ENCODE measurements at places on chromosomes 12 and 14.

- DNase-seq, result no peak
These were observed 49.9 kb downstream of the SCARB1 start for GRCh38 chr12:124813782-124814181.

- no peak for DNase-seq
These were observed 65.4 kb upstream of the TBPL2 start for GRCh38 chr14:55505846-55506245.

DNA sequence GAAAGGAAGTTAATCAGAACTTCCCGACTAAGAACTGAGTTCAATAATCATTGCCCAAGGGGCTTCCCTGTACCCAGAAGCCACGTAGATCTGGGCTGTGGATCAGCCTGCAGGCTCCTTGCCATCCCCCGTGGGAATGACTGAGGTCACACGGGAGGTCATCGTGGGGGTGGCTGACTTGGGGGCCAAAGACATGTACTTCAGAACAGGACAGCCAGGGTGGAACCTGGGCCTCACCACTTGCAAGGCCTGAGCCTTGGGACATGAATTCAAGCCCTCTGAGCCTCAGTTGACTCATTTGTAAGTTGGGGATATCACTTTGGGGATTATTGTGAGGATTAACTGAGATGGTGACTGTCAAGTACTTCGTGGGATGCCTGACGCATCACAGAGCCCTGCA, 221.0 kb downstream of the SLC41A2 start:
- no peak for DNase-seq

DNA sequence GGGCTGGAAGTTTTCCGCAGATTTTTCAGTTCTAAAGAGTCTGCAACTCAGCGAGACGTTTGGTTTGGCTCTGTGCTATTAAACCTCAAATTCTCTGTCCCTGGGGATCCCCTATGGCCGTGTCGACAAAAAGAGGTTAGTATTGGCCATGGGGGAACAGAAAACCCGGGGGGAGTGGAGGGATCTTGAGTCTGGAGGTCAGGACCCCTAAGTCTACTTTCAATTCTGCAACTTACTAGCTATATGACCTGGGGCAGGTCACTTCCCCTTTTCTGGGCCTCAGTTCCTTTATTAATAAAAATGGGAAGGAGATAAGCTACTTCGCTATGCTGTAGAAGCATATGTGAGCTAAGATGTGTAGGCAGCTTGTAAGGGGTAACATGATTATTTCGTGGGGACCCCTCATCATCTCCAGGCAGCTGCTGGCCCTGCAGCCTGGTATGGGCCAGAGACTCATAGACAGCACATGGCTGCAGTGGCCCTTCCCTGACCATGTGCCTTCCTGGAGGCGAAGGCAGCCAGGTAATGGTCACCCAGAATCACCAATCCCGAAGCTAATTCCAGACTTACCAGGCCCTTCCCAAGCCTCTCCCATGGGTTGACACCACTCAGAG, 8.6 kb downstream of the ASB2 start:
- no peak for DNase-seq

- DNase-seq, result no peak
These were observed 56.5 kb downstream of the HECTD4 start for GRCh38 chr12:112325622-112326207.

DNA sequence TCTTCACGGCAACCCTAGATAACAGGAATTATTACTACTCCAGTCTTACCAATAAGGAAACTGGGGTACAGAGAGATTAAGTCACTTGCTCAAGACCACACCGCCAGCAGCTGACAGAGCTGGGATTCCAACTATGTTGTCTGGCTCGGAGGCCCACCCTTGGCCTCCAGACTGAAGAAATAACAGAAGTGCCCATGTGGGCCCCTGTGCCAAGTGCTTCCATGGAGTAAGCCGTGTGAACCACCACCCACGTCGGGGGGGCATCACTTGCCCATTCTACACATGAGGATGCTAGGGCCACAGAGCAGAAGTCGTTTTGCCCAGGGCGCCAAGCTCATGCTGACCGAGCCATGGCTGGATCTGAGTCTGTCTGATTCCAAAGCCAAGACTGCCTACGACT, 926 bp upstream of the CMKLR1 start:
- no peak for DNase-seq

All from type B pancreatic cell (in vitro differentiated cells).